Pulmonary artery endothelial cell (primary cell): ENCODE measurements at places on chromosomes 7 and 10. TPM values are rescaled to one million over a fixed set of nuclear protein-coding genes. Genes with fewer than 3 reads are reported as not detected.

DNAJB9 gene
- 28.8 and 53.6 TPM in 2 replicates for total RNA-seq

DNA sequence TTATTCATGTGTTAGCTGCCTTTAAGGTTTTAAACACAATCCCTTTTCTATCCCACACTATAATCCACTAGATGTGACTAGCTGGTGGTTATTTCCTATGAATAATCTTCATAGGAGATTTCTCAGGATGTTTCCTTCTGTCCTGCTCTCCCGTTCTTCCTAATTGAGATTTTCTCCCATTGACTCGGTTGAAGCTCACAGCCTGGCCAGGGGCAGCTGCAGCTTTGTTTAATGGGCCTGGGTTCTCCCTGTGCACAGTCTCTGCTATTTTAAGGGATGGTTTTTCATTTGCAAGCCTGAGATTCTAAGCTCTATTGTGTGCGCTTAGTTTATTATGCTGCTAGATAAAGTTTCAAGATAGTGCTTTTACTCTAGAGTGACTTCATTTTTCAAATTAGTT is 283.4 kb upstream of the AOAH start:
- DNase-seq: no peak

DNA sequence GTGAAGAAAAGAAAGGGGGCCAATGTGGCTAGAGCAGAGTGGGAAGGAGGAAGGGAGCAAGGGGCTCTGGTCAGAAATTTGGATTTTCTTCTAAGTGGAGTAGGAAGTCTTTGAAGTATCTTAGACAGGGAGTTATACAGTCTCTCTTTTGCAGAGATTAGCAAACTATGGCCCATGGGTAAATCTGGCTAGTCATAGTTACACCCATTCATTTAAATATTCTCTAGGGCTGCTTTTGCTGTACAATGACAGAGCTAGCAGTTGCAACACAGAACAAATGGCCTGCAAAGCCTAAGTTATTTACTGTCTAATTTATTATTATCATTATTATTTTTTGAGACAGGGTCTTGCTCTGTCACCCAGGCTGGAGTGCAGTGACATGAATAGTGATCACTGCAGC is 10.5 kb upstream of the LAMB4 start:
- no peak for DNase-seq

- DNase-seq: no peak
Observed at GRCh38 chr7:44155191-44156185, 14.4 kb upstream of the MYL7 start.

DNA sequence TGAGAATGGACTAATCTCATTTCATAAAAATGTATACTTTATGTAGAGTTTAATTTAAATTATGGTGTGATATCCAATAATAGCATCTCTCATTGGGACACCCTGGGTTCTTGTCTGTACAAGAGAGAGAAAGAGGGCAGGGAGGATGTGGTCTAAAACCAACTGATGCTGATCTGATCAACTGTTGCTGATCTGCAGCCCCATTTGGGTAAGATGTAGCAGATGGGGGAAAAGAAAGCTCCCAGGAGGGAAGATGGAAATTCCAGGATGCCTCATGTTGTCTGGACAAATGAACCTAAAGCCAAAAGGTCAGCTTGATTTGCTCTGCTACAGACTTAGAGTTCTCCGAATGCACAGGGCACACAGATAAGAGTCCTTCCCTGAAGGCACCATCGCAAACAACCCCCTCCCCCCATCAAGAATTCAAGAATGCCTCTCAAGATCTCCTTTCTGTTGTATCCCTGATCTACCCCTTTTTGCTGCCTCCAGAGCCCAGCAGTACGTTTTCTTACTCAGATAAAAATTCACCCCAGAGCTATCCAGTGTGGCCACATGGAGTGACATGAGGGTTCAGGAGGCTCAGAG is 171.4 kb upstream of the INHBA start:
- no peak for DNase-seq

- DNase-seq: no peak
Observed at GRCh38 chr7:114554781-114555537, 140.3 kb downstream of the FOXP2 start.

DOCK4 gene
- total RNA-seq: 178 and 198 TPM in 2 replicates

DNA sequence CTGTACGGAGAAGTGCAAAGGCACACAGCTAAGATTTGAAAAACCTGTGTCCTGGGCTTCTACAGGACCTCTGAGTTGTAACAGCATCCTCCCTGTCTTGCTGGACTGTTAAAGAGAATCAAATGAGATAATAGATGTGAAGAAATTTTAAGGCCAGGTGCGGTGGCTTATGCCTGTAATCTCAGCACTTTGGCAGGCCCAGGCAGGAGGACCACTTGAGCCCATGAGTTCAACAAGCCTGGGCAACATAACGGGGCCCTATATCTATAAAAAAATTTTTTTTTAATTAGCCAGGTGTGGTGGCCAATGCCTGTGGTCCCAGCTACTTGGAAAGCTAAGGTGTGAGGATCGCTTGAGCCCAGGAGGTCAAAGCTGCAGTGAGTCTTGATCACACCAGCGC is 2.9 kb upstream of the ARHGAP21 start:
- DNase-seq: no peak

DNA sequence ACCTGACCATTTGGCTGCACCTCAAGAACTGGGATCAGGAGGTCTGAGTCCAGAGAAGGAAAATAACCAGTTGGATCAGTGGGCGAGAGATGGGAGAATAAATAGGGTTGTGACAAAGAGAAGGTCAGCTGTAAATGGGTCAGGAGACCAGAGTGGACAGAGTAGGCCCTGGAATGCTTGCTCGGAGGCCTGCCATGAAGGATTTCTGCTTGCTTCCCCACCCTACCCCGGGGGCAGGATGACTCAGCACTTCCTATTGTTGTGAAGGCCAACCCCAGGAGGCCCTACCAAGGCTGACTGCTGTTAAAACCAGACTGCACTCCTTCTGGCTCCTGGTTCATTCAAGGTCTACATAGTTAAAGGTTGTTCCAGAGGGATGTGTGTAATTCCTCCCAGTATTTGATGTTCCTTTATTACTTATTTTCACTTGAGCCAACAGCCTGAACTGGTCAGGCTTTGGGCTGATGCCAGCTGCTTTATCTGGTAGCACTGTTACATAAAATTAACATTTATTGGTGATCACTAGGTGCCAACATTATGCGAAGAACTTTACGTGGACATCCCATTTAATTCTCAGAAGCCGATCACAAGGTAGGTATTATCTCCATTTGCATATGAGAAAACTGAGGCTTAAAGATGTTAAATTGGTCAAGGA is 27.3 kb upstream of the IFRD1 start:
- peak; percentile 82 for DNase-seq

ASB10 gene
- not detected in 2 replicates for total RNA-seq

GRCh38 chr7:158271646-158272045 is 316.0 kb downstream of the PTPRN2 start:
- DNase-seq: no peak

MRLN gene
- not detected in 2 replicates for total RNA-seq

SEMA3D gene
- total RNA-seq: 0.95 and 1.8 TPM in 2 replicates
